ENCODE measurements at places on chromosomes 6 and 20.

DNA sequence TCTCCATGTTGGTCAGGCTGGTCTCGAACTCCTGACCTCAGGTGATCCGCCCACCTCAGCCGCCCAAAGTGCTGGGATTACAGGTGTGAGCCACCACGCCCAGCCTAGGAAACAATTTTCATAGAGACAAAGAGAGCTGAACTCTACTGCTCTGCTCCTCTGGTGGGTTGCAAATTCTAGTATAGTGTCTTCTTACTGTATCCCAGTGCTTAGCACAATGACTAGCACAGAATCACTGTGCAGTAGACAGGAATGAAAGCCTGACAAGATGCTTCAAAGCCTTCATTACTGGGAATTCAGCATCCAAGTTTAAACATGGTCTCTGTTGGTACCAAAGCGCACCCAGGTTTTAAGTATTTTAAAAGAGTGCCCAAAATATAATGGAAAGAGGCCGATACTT is 96.5 kb upstream of the SALL4 start:
- DNase-seq: no peak

DNA sequence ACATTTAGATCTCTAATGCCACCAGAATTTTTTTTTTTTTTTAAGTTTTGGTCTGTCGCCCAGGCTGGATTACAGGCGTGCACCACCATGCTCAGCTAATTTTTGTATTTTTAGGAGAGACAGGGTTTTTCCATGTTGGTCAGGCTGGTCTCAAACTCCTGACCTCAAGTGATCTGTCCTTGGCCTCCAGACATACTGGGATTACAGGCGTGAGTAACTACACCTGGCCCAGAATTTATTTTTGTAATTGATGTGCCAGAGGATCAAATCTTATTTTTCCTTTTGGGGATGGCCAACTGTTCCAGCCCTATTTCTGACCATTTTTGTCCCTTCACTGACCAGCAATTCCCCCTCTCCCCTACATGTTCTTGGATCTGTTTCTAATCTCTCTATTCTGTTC is 18.0 kb upstream of the MYMX start:
- no peak for DNase-seq

- DNase-seq: no peak
Measured at GRCh38 chr20:5297280-5298004, 19.3 kb downstream of the PROKR2 start.

DNA sequence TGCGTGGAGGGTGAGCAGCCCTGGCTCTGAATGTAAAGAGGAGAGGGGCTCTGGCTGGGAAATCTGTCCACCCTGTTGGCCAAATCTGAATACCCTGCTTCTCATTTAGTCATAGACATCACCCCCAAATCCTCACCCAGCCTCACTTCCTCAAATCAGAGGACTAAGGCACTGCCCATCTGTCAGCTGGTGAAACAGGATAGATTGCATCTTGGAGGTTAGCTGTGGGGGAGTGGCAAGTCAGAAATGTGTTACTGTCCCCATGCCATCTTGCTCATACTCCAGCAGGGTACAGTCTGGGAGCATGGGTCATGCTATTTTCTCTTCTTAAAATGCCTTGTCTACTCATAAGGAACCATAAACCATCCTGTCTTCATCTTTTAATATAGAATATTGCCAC is 9.5 kb upstream of the DTNBP1 start:
- DNase-seq: no peak

GRCh38 chr6:32058511-32058963 is 20.3 kb downstream of the CYP21A2 start:
- no peak for DNase-seq

DNA sequence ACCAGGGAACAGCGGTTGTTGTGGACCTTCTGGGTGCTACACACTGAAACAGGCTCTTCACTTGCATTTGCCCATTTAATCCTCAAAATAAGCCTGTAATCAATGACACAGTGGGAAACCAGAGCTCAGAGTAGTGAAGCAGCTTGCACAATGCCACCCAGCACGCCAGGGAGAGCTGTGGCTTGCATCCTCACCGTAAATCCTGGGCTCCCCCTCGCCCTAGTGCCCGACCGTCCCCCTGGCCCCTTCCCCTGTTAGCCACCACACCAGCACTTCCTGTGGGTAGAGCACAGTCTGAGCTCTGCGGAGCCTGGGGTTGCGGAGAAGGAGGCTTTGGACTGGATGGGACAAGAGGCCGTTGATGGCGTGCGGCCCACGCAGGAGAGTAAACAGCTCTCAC is 14.5 kb downstream of the VSTM2L start:
- no peak for DNase-seq

DNA sequence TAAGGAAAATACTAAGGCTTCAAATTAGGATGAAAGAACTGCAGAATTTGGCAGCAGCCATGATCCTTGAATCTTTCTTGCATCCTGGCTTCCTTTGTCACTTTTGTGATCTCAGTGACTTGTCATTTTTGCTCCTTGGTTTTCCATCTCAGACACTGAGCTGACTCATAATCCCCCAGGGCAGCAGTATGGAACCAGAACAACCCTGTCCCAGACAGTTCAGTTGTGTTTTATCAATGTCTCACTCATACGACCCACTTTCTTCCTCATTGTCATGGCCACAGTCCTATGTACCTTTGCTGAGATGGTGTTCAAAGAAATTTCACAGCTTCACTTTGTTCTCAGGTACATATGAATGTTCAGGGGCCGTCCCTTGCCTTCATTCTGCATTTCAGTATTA is 488.5 kb upstream of the BTBD3 start:
- DNase-seq: no peak

DNA sequence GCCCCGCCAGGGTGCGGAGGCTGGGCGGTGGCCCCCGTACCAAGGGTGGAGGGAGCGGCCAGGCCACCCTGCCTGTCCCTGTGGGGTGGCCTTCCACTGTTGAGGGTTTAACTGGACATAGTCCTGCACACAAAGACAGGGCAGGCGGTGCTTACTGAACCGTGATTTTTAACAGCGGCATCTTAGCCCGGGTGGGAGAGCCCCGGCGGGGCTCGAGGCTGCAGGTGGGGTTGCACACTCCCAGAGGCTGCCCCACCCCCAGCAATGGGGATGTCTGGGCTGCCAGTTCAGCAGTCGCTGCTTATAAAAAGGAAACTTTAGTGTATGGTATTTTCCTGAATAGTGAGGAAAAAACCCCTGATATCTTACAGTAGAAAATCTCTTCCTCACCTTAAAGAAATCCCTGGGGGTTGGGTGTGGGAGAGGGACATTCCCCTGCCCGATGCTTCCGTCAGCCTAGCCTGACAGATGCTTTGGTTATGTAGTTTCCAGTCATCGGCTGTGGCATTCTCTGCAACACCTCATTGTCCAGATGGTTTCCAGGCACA is 79.4 kb downstream of the IRF4 start:
- peak; percentile 46 for DNase-seq

DNA sequence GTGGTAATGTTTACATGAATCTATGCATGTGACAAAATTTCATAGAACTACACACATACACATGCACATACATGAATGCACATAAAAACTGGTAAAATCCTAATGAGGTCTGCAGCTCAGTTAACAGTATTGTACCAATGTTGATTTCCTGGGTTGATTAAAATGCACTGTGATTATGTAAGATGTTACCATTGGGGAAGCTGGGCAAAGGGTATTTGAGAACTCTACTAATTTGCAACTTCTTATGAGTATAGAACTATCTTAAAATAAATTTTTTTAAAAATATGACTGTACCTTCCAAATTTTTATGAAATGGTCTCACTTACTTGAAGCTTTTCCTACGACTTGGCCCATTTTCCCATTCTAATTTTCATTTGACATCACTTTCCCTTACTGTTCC is 43.4 kb upstream of the TENT5A start:
- DNase-seq: no peak

DNA sequence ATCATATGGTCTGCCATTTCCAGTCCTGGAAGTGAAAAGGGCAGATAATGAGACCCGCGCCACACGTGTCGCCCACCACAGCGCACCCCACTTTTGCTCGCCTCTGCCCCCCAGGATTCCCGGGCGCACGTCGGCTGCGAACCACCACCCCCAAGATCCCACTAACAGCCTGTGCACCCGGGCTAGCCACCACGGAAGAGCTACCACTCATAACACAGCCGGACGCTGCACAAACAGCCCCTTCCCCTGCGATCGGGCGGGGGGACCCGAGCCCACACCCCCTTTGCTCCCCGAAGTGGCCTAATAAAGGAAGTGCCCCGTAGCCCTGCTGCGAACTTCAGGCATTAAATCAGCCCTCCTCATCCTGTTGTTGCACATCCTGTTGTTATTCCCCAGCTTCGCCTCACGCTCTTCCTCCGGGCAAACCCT is 506 bp downstream of the CITED2 start:
- no peak for DNase-seq

DNA sequence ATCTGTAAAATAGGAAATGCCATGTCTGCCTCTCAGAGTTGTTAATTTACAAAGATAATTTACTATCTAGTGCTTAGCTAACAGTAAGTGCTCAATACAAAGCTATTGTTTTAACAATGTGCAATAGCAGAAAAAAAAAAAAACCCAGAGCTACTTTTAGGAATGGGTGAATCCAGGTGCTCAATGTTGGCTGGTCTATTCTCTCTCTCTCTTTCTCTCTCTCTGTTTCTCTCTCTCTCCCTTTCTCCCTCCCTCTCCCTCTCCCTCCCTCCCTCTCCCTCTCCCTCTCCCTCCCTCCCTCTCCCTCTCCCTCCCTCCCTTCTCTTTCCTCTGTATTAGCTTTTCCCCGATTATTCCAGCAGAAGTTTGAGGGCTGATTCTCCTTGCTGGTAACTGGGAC is 14.0 kb downstream of the PDRG1 start:
- DNase-seq: no peak

- no peak for DNase-seq
Measured at GRCh38 chr6:144462058-144462457, 176.9 kb downstream of the UTRN start.

GRCh38 chr6:166258854-166259276 is 49.3 kb downstream of the PRR18 start:
- no peak for DNase-seq

- DNase-seq: no peak
Measured at GRCh38 chr6:10695086-10695657, 400 bp downstream of the PAK1IP1 start.

GRCh38 chr6:43120944-43121913 is 45.1 kb downstream of the PTK7 start:
- no peak for DNase-seq

DNA sequence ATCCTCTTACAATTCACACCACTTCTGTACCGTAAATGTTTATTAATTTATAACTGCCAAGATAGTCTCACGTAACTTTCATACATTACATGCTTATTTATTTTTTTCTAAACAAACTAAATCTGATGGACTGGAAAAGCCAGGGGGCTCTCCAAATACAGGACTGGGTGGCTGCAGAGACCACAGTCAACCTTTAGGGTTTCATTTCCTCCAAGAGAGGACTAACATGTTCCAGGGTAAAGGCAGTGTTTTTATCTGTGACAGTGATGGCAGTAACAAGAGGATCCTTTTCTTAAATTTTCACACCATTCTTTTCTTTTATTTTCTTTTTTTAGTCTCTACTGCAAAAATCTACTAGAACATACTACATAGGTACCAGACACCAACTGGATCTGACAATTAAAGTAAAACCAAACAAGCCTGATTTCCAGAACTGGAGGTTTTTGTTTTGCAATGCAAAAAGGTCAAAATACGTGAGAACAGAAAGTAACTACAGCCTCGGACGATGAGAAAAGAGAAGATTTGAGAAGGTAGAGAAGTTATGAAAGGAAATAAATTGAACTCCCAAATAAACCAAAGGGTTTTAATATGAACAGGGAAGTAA is 1.2 kb downstream of the LMBRD1 start:
- peak; percentile 79 for DNase-seq

GRCh38 chr6:53805725-53806124 is 10.9 kb downstream of the LRRC1 start:
- no peak for DNase-seq

GRCh38 chr20:50258790-50259483 is 68.3 kb downstream of the CEBPB start:
- DNase-seq: no peak

DNA sequence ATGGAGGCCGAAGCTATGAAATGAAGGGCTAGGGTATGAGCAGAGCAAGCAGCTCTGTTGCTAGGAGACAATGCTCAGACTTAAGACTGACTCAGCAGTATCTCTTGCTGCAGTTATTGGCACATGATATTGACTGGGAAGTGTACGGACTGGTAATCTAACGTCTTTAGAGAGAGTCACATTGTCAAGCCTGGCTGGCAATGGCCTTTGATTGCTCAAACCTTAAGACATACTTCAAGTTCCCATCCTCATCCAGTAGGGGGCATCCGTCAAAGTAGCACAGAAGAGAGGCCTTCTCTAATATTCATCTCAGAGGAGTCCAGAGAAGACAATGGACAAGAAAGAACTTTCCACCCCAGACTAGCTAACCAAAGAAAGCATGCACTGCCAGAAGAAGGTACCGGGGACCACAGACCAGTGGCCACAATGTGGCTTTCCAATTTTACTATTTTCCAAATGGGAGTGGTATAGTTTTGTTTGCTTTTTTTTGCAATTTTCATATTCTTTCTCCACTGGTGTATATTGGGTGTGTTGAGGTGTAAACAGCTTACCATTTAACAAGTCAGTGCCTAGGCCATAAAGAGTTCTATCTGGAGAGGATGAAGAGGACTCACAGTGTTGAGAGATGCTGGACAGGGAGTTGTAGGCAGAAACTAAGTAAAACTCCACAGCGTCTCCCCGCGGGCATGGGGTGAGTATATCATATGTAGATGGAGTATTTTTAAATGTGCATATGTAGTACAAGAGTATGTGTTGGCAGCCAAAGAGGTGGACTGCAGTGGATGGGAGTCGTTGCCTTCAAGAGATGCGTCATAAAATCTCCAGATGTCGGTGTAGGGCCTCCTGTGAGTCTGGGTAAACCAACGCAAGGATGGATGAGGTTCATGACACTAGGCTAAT is 36.7 kb downstream of the LRFN2 start:
- DNase-seq: peak; percentile 73

DNA sequence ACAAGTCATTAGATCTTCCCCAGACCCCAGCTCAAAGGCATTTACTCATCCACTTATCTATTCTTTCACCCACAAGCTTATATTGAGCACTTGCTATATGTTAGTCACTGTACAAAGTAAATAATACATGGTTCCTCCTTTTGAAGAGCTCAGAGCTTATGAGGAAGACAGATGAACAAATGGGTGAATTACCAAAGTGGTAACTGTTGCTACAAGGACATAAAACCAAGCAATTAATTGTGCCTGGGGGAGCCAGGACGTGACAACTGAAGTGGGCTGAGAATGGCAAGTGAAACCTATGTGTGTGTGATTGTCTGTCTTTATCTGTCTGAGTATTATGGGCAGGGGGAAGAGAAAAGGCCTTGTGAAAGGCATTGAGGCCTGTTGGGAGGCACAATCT is 45.6 kb upstream of the AKIRIN2 start:
- no peak for DNase-seq

- no peak for DNase-seq
Measured at GRCh38 chr6:159520002-159520401, 173.0 kb downstream of the SOD2 start.

All from NAMALWA (cell line).